NCI-H510A treated with DMSO at 0.1 percent for 48 hours (cell line): ENCODE measurements at places on chromosomes 11 and 22.

DNA sequence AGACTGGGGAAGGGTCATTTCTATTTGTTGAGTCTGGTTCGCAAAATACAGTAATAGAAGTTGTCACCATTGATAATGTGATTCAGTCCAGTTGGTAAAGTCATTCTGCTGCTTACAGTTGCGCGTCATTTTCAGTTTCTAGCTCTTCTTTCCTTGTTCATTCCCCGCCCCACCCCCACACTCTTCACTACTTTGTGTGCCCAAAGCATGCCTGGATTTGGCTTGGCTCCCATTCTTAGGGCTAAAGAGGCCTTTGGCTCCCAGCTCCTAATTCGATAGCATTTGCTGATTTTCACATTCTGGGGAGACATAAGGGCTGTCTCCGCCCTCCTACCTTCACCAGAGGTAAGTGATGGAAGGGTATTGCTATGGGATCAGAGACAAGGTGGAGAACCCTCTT lies 43.0 kb downstream of the CECR2 start:
- DNase-seq: peak; percentile 49

DNA sequence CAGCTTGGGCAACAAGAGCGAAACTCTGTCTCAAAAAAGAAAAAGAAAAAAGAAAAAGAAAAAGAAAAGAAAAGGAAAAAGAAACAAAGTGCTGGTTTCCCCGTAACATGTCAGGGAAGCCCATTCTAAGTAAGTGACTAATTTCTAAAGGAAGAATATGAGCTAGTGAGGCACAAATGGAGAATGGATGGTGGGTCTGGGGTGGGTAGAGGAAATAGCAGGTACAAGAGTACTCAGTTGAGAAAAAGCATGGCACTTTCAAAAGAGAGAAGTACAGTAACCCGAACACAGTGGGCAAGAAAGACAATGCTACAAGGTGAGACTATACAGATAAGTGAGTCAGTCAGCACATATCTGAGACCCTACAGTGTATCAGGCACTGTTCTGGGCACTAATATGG lies 4.5 kb downstream of the MAJIN start:
- DNase-seq: no peak

DNA sequence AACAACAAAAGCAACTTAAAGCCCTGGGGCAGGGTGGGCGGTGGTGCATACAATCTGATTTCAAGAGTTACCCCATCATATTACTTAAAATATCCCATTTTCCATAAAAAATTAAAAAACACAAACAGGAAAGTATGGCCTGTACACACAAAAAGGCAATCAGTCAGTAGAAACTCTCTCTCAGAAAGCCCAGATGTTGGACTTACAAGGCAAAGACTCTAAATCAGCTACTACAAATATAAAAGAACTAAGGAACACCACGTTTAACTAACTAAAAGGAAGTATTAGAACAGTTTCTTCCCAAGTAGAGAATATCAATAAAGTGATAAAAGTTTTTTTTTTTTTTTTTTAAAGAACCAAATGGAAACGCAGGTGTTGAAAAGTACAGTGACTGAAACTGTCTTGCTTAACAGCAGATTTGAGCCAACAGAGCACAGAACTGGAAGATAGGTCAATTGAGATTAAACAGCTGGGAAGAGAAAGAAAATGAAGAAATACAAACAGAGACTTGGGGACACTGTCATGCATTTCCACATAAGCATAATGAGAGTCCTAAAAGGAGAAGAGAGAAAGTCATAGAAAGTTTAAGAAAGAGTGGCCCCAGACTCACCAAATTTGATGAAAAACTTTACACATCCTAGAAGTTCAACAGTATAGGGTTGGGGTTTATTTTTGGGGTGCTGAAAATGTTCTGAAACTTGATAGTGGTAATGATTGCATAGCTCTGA lies 8.6 kb downstream of the SC5D start:
- DNase-seq: no peak

DNA sequence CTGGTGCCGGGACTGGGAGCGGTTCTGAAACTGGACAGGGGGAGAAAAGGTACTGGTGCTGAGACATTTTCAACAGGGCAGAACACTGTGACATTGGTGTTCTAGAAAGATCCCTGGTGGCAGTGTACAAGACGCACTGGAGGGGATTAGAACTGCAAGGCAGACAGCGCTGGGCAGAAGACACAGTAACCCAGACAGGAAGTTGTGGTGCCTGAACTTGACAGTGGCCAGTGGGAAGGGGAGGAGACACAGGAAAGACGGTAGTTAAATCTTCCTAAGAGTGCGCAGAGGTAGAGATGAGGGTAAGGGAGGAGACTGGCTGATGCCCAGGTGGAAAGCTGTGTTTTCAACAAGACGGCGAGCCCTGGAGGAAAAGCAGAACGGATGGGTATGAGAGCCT lies 24.5 kb downstream of the FAM227A start:
- no peak for DNase-seq

- no peak for DNase-seq
Measured at GRCh38 chr11:7692426-7692825, 13.9 kb downstream of the OVCH2 start.

- no peak for DNase-seq
Measured at GRCh38 chr22:27153386-27153785, 496.0 kb downstream of the MIAT start.

DNA sequence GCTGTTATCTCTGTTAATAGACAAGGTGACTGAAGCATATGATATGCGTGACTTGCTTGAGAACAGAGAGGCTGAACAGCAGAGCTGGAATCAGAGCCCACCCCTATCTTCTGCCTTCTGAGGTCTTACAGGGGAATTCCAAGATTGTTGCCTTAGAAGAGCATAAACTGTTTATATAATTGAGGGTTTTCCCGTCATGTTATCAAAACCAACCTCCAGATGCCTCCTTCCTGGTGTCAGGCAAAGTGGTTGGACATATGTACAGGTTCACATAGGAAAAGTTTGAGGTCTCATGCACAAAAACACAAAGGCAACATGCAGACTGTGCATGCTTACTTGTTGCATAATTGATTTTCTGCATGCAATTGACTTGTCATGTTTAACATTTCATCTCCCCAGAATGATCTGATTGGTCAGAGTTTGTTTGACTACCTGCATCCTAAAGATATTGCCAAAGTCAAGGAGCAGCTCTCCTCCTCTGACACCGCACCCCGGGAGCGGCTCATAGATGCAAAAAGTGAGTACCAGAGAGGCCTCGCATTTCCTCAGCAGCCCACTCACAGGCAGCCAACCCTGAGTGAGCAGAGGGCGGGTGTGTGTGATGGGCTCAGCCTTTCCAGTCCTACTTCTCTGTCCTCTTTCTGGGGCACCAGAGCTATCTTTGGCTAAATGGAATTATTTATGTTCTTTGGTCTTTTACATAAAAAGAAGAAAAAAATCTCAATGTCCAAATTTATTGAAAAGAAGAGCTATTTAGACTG lies 88.9 kb downstream of the BMAL1 start:
- no peak for DNase-seq

DNA sequence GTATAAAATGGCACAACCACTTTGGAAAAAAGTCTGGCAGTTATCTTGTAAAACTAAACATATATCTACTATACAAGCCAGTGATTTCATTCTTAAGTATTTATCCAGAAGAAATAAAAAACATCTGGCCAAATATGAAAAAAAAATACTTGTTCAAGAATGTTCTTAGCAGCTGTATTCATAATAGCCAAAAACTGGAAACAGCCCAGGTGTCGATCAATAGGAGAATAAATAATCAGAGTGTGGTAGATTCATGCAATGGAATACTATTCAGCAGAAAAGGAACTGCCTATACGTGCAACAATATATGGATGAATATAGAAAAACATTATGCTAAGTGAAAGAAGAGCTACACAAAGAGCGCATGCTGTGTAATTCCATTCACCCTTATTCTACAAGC lies 36.7 kb downstream of the POU2AF1 start:
- no peak for DNase-seq

- DNase-seq: no peak
Measured at GRCh38 chr11:7524462-7525235, 10.8 kb downstream of the PPFIBP2 start.

DNA sequence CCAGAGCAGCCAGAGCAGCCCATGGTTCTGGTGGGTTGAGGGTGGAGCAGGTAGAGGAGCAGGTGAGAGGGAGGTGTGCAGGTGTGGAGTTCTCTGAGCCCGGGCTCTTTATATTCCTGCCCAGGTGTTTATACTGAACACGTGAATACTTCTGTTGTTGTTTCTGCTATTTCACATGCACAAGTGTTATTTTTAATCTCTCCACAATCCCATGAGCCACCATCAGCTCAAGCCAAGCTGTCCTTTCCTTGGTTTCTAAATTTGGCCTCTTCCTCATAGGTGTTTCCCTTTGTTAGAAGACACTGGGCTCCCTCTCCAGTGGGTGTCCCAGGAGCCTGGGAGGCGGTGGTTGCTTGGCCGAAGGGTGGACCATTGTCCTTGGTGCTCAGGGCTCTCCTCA lies at the start of gene KRTAP5-3:
TSS of gene KRTAP5-3 (minus strand) at position 101 of the 400 bp plus-strand sequence. CDS start at position 23, 78 bp downstream.
- DNase-seq: peak; percentile 7

GRCh38 chr22:19801340-19802000 lies 40.9 kb downstream of the TBX1 start:
- DNase-seq: no peak

- DNase-seq: no peak
Measured at GRCh38 chr11:60274416-60274815, 6.0 kb upstream of the MS4A4A start.

DNA sequence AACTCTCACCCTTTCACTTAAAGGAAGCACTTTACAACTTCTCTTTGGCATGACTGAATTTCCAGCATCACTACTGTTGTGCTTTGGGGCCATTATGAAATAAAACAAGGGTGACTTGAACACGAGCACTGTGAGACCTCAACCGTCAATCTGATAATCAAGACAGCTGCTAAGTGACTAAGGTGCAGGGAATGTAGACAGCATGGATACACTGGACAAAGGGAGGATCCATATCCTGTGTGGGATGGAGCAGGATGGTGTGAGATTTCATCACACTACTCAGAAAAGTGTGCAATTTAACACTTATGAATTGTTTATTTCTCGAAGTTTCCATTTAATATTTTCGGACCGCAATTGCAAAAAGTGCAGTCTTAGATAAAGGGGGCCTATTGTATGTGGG lies 16.1 kb upstream of the EXPH5 start:
- DNase-seq: no peak

DNA sequence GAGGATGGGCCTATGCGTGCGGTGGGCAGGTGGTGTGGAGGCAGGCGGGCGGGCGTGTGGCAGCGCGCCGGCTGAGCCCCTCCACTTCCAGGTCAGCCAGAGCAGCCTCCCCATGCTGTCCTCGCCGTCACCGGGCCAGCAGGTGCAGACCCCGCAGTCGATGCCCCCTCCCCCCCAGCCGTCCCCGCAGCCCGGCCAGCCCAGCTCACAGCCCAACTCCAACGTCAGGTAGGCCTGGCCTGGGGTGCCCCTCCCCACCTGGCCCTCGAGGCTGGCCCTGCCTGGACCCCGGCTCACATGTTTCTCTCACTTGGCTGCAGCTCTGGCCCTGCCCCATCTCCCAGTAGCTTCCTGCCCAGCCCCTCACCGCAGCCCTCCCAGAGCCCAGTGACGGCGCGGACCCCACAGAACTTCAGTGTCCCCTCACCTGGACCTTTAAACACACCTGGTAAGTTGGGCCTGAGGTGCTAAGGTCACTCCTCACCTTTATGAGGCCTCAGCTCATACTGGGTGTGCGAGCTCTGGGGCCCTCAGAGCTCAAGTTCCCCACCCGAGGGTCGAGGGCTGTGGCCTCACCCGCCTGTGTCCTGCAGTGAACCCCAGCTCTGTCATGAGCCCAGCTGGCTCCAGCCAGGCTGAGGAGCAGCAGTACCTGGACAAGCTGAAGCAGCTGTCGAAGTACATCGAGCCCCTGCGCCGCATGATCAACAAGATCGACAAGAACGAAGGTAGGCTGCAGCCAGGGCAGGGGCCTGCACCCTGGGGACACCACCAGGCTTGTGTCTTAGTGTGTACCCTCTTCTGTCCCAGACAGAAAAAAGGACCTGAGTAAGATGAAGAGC lies 75.3 kb downstream of the MED15 start:
- no peak for DNase-seq

DNA sequence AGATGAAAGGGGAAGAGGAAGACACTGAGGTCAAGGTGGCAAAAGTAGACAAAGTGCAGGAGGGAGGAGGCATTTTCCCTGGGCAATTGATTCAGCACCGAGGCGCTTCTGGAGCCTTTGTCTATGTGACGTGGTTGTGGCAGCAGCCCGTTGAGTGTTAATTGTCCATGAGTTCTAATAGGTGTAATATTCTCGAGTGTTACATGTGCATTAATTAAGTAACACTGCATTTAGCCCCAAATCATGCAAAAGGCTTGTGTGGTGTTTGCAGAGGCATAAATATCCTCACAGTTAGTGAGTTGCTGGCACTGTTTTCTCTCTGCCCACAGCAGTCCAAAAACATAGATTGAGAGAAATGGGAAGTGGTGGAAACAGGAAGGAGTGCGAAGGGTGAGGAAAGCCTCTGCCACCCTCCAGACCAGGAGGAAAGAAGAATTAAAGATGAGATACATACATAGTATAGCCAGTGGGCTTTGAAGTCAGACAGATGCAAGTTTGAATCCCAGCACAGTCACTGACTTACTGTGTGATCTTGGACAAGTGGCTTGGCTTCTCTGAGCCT lies 361.2 kb downstream of the MN1 start:
- DNase-seq: no peak

DNA sequence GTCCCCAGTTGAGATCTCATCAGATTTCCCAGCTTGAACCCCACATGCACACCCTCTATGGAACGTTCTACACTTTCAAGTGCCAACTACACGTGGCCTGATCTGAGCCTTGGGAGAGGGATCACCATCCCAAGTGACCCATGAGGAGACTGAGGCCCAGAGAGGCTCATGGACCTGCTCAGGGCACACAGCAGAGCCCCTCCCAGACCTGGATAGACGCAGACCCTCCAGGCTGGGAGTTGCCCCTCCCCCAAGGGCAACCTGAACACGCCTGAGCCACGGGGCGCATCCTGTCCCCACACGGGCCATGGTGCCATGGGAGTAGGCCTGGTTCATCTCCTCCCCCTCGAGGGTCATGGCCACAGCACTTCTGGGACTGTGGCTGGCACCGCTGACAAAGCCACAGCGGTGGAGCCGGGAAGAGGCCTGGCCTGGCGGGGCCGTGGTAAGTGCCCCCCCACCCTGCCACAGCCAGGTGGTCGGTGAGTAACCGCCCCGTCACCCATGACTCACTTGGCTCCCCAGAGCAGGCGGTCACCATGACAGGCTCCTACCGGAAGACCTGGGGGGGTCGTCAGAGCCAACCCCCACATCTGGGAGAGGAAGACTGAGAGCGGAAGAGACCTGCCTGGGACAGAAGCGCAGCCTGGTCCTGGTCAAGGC lies 8.1 kb downstream of the WNT7B start:
- no peak for DNase-seq

- no peak for DNase-seq
Measured at GRCh38 chr22:32411402-32411801, 645 bp downstream of the RTCB start.
